T-helper 2 cell (primary cell): ENCODE measurements at places on chromosomes 2 and 18.

GRCh38 chr2:9686061-9686460 is 55.3 kb upstream of the YWHAQ start:
- DNase-seq, result no peak

DNA sequence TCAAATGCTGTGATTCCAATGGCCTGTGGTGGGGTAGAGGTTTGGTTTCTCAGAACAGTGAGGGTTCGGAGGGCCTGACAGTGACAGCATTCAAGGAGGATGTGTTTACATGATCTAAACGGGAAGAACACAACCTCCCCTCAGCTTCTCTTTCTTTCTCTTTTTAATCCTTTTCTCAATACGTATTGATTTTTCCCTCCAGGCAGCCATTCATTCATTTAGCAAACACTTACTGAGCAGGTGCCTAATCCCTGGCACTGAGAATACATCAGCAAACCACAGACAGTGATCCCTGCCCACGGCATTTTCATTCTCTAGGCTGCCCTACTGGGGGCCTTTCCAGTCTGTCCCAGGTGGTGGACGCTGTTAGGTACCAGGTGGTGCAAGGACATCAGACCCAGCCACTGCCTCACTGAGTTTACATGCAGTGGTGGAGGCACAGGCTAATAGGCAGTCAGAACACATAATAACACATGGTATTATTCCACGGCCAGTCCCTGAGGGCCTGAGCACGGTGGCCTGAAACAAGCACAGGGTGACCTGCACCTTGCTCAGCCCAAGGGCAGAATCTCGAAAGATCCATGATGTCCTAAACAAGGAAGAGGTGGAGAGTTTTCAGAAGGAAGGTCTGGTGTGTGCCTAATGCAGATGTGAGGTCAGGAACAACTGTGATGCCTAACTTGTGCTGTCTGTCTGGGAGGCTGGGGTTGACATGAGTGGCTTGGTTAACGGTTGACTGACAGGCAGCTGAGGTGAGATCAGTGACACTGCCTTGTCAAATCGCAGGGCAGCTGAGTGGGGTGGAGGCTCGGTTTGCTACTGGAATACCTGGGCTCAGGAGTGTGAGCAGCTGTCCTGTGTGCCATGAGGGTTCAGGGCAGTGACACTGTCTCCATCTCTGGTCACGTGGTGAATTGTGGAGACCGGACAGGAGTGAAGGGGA is 785.5 kb upstream of the HS6ST1 start:
- no peak for DNase-seq

DNA sequence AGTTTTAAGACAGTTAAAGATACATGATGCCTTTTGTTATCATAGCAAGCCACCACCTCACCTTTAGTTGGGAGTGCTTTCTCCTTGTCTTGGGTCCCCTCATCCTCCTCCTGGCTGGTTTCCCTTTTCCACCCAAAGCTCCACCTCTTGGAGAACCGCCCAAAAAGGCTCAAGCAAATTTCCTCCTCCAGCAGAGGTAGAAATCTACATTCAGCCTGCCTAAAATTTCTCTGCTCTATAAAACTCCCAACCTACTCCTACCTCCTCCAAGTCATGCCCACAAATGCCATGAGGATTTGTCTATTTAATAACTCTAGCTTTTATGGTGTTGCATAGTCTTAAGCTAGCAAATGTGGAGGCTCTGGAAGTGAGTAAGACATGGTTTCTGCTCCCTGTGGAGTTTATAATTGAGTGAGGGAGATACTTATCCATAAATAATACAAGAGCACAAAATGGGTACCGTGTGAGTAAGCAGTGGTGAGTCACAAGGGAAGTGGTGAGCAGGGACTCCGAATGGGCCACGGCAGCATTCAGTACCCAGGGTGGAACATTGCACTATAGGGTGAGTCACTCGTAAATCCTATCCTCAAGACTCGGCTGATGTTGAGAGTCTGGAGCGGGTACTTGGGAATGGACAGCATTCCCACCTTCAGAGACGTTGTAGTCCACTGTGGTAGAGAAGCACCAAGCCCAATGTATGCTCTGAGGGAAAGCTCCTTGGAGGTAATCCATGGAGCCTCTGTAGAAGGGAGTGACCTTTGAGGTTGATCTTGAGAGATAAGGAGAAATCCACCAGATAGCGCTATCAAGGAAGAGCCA is 146.3 kb downstream of the RTN4 start:
- peak; percentile 79 for DNase-seq

DNA sequence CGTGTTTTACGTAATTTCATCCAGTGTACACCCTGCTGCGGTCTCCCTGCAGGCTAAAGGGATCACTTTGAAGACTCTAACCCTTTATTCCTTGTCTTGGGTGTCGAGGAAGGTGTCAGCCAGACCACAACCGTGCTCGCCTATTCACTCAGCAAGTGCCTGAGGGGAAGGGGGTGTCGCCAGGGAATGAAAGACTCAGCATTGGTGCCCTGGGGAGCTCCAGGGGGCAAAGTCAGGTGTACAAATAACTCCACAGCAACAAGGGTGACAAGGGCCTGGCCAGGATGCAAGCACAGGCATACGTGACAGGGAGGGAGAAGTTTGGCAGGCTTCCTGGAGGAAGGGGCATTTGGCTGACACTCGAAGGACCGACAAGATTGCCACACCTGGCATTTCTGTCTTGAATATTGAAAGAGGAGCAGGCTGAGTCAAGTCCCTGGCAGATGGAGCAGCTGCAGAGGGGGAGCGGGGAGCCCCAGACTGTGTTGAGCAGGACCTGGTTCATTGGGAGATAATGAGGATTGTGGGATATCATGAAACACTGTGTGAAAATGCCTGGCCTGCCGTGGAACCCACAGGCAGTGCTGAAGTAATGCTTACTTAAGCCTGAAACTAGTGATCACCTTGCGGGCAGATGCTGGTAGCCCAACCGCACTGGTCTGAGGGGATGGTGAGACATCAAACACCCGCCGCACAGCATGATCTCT is 93.9 kb downstream of the RHOB start:
- no peak for DNase-seq

DNA sequence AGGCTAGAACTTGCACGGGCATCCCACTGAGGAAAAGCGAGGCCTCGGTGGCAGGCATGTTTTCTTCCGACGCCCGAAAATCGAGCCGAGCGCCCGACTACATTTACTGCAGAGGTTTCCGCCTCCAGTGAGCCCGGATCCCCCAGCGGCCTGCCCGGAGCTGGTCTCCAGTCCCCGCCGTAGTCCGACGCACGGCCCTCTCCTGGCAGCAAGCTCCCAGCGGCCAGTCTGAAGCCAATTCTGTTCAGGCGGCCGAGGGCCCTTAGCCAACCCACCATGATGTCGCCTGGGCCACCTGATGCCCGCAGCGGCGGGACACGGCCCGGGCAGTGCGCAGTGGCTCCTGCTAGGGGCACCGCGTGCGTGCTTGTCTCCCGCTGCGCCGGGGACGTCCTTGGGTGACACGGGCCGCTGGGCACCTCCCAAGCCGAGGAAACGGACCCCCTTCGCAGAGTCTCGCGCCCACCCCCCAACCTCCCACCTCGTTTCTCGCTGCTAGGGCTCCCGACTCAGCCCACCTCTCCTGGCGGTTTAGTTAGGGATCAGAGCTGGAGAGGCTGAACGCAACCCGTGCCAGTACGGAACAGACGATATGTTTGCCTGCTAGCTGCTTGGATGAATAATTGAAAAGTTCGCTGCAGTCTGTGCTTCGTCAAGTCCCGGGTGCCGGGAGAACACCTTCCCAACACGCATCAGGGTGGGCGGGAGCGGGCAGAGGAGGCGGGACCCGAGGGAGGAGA is 5.3 kb downstream of the ONECUT2 start:
- DNase-seq, result no peak

DNA sequence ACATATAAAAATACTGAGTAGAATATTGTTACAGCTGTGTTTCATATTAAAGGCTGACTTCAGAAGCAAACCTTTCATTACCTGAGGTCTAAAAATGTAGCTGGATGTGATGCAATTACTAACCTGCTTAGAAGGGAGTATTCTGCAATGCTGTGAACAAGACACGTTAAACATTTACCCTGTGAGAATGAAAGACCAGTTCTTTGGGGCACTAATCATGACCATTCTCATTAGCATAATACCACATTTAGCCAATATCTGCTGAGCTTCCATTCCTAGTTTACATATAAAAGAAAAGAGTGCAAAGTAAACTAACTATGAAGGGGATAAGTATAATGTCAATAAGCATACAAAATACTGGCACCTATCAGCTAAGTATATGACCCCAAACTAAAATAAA is 784.0 kb upstream of the KLHL29 start:
- no peak for DNase-seq

- no peak for DNase-seq
Measured at GRCh38 chr2:131036696-131037397, 56.4 kb downstream of the FAM168B start.

GRCh38 chr18:50218432-50219197 is 23.7 kb upstream of the MYO5B start:
- DNase-seq, result no peak

GRCh38 chr18:24561369-24561965 is 101.0 kb downstream of the HRH4 start:
- no peak for DNase-seq

GRCh38 chr2:26767894-26768487 is 3.9 kb downstream of the SLC35F6 start:
- no peak for DNase-seq

DNA sequence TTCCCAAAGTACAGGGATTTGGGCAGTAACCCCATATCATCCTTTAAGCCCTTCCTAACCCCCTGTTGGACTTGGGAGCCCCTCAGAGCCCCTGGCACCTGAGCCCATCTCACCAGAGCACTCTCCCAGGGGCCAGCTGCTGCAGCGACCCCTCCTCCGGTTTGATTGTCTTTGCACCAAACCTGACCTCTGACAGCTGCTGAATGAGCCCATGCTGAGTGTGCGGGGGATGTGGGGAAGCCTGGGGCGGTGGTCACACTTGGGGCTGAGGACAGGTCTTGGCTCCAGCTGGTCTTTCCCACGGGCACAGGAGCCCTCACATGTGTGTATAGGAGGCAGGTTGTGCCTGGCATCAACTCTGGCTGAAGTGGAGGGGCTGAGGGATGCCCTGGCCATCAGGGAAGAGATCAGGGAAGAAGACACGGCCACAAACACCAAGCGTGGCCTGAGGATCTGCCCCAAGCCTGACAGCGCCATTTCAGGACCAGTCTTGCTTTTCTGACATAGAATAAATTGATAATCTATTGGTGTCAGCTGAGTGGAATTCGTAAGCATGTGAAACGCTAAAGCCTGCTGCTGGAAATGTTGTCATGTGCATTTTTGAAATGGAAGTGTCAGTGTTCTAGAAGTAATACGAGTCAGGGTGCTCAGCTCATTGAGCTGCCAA is 102.4 kb downstream of the ACKR3 start:
- no peak for DNase-seq

- no peak for DNase-seq
Measured at GRCh38 chr2:211157856-211158463, 601.6 kb downstream of the CPS1 start.
